ENCODE measurements at places on chromosomes 3 and 15.

GRCh38 chr3:83002869-83003445 is 1241.5 kb upstream of the GBE1 start:
- no peak for DNase-seq

DNA sequence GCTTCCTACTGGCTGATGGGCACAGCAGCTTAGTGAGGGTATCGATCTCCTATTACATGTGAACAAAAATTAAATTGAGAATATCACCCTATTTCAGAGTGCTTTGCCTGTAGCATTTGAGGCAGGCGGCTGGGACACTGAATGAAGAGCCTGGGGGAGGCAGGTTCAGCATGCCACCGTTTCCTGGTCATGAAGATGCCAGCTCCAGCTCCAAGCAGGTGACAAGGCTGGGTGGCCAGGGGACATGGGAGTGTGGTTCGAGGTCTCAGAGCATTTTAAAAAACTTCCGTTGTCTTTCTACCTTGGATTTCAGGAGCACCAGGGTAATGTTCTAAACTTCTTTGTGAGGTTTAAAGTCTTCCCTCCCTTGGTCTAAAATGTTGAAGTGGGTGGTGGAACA is 158.2 kb downstream of the RPLP1 start:
- DNase-seq, result no peak

GRCh38 chr3:66393333-66394005 is 107.4 kb downstream of the LRIG1 start:
- DNase-seq, result peak; percentile 27

DNA sequence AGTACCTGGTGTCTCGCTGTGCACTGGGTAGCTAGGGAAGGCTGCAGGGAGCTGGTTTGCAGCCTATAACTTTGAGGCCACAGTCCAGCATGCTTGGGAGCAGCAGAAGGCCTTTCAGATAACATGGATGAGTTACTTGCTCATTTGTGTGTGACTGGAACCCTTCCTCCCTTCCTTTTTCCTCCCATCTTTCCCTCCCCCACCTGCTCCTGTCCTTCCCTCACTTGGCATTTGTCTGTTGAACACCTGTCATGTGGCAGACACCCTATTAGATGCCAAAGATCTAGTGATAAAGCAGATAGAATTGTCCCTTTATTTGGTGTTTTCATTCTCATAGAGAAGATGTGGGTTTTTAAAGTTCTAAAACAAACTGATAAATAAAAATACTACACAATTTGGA is 71.6 kb downstream of the LRTM1 start:
- DNase-seq, result no peak

DNA sequence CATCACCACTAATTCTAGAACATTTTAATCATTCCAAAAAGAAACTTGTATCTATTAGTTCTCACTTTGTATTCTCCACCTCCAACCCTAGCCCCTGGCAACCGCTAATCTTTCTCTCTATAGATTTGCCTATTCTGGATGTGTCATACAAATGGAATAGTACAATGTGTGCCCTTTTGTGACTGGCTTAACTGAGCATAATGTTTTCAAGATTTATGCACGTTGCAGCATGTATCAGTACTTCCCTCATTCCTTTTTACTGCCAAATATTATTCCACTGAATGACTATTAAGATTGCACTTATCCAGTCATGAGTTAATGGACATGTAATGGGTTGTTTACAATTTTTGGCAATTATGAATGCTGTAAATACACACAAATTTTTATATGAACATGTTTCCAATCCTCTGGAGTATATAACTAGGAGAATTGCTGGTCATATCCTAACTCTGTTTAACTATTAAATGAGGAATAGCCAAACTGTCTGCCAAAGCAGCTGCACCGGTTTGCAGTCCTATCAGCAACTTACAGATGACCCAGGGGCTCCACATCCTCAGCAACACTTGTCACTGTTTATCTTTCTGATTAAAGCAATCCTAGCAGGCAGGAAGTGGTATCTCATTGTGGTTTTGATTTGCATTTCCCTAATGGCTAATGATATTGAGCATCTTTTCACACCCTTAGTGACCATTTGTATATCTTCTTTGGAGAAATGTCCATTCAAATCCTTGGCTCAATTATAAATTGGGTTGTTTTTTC is 42.9 kb downstream of the DCUN1D1 start:
- DNase-seq, result peak; percentile 18

GRCh38 chr15:49570174-49570573 is 50.4 kb downstream of the FAM227B start:
- DNase-seq, result no peak

GRCh38 chr3:7737263-7737662 is 764.4 kb upstream of the LMCD1 start:
- DNase-seq, result no peak

- DNase-seq, result no peak
These were observed 2.6 kb downstream of the DALRD3 start for GRCh38 chr3:49015765-49016164.

- no peak for DNase-seq
These were observed 1.9 kb upstream of the SKIC8 start for GRCh38 chr15:78301326-78301725.

DNA sequence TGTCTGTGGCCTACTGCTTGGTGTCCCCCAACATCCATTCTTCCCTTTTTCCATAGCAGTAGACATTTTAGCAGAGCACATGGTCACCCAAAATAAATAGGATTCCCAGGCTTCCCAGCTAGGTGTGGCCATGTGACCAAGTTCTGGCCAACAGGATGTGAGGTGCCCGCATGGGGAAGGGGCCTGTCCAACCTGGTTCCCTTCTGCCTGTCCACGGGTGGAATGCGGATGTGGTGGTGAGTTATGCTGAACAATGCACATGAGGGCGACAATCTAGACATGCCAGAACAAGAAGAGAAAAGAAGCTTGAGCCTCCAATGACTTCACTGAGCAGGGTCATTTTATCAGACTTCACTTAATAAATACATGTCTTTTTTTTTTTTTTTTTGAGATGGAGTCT is 77.6 kb upstream of the DLG1 start:
- DNase-seq, result no peak

DNA sequence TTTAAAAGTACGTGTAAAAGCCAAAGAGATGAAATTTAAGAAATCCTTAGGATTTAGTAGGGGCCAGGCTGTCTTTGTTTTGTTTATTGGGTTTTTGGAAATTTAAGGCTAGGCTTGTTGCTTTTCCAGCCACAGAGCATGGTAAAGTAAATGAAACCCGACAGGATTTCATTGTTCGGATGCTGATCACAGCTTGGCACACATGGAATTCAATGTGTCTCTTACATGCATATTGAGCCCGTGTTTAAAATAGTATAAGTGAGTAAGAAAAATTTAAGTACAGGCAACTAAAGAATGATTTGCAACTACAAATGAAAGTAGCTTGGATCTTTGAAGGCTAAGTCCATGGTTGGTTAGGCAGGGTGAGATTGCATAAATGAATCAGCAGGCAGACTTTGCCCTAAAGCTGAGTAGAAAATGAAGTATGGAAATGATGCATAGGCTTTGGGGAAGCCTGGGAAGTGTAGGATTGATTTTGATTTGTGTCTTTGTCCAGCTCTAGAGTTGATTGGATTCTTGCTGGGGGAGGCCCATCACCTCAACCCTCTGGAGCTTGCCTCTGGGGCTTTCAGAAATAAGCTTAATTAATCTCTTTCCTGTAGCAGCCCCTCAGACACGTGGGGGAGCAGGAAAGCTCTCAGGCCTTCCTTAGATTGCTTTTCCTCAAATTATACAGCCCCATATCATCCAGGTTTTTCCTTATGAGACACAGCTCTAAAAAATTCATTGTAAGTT is 68.2 kb upstream of the ADAMTSL3 start:
- DNase-seq, result no peak

DNA sequence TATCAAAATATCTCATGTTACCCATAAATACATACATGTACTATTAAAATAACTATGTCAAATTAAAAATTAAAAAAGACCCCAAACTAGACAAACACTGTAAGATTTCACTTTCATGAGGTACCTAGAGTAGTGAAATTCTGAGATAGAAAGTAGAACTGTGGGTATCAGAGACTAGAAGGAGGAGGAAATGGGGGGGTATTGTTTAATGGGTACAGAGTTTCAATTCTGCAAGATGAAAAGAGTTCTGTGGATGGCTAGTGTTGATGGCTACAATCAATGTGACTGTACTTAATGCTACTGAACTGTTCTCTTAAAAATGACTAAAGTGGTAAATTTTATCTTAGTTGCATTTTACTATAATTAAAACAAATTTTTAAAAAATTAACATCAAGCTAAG is 36.6 kb downstream of the RFX7 start:
- DNase-seq, result peak; percentile 8

DNA sequence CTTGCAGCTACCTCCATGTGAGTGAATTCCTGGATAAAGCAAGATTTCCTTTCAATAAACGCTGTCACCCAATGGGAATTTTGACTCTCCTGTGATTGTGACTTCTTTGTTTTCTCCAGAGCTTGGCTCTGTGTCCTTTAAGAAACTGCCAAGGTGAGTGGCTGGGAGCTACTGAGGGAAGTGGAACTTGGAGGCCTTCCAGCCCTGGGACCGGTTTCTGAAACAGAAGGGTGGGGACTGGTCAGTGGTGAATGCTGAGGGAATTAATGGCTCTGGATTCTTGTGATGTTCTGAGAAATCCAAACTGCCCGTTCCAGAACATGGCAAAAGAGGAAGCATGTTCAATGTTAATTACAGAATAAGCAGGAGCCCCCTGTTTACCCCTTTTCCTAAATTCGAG is 41.1 kb upstream of the MYZAP start:
- no peak for DNase-seq

GRCh38 chr3:15804553-15805095 is 6.8 kb upstream of the ANKRD28 start:
- peak; percentile 8 for DNase-seq

DNA sequence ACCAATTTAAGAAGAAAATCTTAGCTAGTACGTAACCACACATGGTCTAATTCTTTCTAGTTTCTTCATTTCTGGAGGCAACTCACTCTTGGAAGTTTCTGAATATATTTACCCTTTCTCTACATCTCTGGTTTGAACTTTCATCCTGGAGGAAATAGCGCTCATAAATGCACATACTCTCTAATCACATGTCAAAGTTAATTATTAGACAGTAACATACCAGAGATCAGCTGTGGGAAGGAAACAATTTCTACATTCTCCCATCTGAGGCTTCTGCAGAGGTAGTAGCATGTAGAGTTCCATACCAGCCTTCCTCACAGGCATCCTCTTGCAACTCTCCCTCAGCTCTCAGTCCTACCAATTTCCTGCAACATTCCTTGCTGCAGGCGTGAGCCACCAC is 132.5 kb downstream of the RBPMS2 start:
- no peak for DNase-seq

- DNase-seq, result no peak
These were observed 31.3 kb downstream of the SNRK start for GRCh38 chr3:43317461-43318316.

GRCh38 chr3:69425249-69425648 is 39.4 kb upstream of the FRMD4B start:
- DNase-seq, result peak; percentile 23

DNA sequence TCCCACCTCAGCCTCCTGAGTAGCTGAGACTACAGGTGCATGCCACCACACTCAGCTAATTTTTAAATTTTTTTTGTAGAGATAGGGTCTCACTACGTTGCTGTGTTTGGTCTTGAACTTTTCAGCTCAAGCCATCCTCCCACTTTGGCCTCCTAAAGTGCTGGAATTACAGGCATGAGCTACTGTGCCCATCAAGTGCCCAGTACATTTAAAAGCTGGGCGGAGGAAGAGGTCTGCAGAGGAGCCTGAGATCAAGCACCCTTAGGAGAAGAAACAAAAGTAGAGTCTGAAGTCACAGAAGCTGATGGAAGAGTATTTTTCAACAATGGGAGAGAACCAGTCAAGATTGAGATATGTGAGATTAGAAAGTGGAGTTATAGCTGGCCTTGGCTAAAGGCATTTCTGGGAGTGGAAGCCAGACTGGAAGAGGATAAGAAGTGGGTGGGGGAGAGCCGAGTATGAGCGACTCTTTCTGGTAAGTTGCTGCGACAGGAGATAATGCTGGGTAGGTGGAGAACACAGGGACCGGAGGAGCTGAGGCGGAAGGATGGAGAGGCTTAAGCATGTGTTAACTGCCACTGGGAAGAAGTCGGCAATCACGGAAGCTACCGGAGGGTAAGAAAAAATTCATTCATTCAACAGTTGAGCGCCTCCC is 782 bp upstream of the IREB2 start:
- no peak for DNase-seq

DNA sequence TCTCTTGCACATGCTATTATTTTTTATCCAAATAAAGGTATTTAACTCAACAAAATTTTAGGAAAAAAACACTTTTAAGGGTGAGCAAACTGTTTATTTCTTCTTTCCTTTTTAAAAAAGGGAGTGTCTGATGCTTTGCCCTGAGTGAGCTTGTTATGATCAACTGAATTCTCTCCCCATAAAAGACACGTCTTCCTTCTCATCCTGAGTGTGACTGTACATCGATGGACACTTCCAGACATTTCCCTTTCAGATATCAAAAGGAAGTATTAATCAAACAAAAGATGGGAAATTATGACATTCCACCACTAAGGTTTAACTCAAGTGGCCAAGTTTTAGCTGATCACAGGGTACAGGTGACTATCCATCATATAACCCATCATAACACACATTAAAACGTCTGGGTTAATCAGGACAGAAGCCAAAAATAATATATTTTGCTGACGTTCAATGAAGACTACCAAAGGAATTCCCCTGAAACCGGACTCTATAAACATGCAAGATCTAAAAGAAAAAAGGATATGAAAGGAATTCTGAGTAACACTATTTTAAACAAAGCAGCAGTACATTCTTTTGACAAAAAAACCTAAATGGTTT is 354.8 kb downstream of the MECOM start:
- no peak for DNase-seq

DNA sequence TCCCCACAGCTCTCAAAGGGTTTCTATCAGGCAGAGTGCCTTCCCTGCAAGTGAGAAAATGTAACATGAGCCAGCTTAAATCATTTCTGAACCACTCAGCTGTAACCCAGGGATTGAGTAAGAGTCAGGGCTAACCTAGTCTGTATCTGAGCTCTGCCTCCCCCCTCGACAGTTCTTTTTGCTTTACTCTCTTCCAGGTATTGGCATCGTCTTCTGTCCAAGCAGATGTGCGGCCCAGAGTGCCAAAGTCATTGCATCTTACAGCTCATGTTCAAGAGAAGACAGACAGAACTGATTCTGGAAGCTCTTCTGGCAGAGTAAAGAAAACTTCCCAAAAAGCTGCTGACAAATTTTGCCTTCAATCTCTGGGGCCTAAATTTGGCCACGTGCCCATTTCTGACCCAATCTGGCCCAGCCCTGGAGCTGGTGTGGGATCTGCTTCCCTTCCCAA is 74.8 kb downstream of the ABHD5 start:
- no peak for DNase-seq

DNA sequence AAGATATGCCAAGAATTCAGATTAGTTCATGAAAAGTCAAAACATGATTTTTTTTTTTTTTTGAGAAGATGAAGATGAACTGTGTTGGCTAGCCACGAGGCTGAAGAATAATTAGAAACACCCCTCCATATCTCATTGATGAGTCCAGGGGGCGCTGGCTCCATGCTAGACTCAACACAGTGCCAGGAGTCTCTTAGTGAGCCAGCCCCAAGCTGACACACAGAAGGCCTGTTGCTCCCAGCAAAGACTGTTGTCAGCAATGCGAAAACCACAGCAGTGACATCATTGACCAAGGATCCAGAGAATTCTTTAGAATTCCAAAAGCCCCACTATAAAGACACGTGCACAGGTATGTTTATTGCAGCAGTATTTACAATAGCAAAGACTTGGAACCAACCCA is 185.2 kb downstream of the ANXA2 start:
- DNase-seq, result no peak

- peak; percentile 19 for DNase-seq
These were observed 205.5 kb downstream of the STAG1 start for GRCh38 chr3:136546720-136547119.

- DNase-seq, result no peak
These were observed 30.5 kb downstream of the SLC7A14 start for GRCh38 chr3:170555329-170555728.

GRCh38 chr3:32865383-32865782 is 47.6 kb downstream of the TRIM71 start:
- DNase-seq, result no peak

All from CD4-positive, alpha-beta T cell treated with Interleukin-2 at 100 ng/mL for 4 hours (primary cell).